ENCODE measurements at places on chromosomes 7 and 10.
A peak's percentile ranks its signal among the peaks of the same experiment; 100 is the strongest.

DNA sequence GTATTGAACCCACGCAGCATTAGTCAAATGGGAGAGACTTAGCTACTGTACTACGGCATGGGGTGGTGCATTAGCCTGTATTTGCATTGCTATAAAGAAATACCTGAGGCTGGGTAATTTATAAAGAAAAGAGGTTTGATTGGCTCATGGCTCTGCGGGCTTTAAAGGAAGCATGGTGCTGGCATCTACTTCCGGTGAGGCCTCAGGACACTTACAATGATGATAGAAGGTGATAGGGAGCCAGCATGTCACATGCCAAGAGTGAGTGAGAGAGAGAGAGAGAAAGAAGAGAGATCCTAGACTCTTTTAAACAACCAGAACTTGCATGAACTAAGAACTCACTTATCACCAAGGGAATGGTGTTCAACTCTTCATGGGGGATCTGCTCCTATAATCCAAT is 27.2 kb upstream of the CREB3L2 start:
- DNase-seq = no peak

GRCh38 chr7:151256410-151257045 is 8.0 kb upstream of the SMARCD3 start:
- no peak for DNase-seq

DNA sequence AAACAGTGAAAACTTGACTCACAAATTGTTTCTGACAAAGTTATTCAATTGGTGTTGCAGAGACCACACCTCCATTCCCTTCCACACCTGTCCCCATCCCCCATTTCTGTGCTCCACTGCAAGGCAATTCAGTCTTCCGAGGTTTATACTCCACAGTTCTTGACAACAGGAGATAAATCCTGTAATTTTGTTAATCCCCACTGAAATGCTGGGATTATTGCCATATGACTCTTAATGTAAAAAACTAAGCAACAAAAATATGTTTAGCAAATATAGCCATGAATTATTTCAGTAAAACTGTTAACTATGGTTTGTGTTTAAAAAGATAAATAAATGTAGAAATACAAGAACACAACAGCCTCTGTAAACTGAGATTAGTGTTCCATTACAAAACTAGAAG is 170.1 kb upstream of the SEMA3D start:
- no peak for DNase-seq

DNA sequence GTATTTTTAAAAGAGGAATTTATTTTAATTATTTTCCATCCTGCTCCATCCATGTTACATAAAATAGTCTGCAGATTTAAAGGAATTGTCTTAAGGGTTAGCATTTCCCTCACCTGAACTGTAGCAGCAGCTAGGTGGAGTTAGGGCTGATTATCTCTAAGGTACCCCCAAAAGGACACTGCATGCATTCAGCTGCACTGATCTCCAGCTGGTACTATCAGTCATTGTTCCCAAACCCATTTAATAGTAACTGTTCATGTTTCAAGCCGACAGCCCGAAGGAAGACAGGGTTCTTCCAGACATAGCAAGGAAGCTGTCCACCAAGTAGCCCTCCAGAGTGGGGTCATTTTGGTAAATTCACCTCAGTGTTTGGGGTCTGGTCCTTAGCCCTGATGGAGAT is 48.7 kb downstream of the FAM171A1 start:
- no peak for DNase-seq

GRCh38 chr7:45001826-45002225 is 1.8 kb downstream of the CCM2 start:
- no peak for DNase-seq

- no peak for DNase-seq
These were observed 25.7 kb downstream of the SUV39H2 start for GRCh38 chr10:14904316-14904732.

DNA sequence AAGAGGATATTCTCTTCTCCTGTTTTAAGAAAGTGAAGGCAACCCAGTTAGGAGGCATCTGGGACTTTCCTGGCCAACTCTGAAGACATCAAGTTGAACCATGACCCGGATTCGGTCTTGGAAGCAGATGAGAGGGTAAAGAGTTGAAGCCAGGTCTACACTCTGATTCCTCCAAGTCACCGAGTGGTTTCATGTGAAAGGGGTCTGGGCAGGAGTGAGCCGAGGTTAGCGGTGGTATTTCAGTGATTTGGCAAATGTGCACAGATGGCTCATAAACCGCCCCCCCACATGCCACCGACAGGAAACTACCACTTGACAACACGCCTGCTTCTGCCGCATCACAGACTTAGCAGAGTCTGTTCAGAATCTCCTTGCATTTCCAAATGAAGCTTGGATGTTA is 11.4 kb upstream of the REPIN1 start:
- DNase-seq = no peak

GRCh38 chr7:106464651-106465050 is 179.9 kb upstream of the NAMPT start:
- DNase-seq = no peak

DNA sequence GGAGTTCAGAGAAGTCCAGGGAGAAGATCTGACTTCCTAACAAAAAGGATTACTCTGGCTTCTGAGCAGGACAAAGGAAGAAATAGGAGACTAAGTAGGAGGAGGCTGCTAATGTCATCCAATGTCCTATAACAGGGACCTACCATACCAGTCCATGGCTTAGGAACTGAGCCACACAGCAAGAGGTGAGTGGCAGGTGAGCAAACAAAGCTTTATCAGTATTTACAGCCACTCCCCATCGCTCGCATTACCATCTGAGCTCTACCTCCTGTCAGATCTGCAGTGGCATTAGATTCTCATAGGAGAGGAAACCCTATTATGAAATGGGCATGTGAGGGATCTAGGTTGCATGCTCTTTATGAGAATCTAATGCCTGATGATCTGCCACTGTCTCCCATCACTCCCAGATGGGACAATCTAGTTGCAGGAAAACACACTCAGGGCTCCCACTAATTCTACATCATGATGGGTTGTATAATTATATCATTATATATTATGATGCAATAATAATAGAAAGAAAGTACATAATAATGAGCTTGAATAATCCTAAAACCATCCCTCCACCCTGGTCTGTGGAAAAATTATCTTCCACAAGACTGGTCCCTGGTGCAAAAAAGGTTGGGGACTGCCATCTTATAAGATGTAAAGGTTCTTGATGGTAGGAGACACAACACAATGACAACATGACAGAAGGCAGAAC is 487.4 kb downstream of the PLXDC2 start:
- no peak for DNase-seq

- no peak for DNase-seq
These were observed 8.4 kb upstream of the LMOD2 start for GRCh38 chr7:123647106-123647730.

- DNase-seq = no peak
These were observed 239.1 kb downstream of the KCNMA1 start for GRCh38 chr10:77398558-77398957.

GRCh38 chr7:7176406-7177043 is 5.8 kb upstream of the C1GALT1 start:
- no peak for DNase-seq

- DNase-seq = no peak
These were observed 988 bp upstream of the EN2 start for GRCh38 chr7:155456738-155457543.

- DNase-seq = no peak
These were observed 1.6 kb downstream of the FAM24A start for GRCh38 chr10:122911889-122912484.

- DNase-seq = no peak
These were observed 2.8 kb downstream of the DUSP5 start for GRCh38 chr10:110500515-110500905.

DNA sequence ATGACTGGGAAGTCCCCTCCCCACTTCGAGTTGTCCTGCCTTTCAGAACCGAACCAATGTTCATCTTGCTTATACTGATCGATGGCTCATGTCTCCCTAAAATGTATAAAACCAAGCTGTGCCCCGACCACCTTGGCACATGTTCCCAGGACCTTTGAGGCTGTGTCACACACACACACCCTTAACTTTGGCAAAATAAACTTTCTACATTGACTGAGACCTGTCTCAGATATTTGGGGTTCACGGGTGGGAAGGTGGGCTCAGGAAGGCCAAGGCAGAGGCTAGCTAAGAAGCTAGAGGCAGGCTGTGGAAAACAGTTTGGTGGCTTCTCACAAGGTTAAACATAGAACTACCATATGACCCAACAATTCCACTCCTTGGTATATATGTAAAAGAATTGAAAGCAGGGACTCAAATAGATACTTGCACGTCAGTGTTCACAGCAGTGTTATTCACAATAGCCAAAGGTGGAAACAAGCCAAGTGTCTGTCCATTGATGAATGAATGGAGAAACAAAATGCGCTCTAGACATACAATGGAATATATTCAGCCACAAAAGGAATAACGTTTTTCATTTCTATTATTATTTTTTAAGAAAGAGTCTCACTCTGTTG is 15.4 kb downstream of the PRF1 start:
- no peak for DNase-seq

DNA sequence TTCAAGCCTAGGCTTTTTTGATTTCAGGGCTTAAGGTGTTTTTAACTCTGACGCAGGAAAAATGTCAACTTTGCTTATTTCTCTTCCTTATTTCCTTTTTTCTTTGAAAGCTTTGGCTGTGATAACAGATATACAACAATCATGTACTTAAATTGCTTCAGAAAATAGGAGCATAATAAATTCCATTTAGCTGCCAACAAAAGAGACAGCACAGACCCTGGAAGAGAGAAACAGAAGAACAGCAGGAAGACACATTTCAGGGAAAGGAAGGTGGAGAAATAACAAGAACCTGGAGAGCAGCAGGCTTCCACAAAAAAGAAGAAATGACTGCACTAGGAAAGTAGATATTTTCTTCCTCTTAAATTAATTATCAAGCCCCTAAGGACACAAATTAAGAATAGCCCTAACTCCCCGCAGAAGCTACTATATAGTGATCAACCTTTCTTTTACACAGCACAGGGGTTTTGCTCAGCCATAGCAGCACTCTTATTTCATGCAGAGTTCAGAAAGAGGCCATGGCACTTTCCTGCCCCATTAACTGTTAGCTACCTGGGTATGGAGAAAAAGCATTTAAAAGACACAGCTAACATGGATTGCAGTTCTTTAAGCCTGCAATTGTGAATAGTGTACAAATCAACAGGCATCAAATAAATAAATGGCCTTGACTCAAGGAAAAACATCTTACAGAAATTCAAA is 61.5 kb downstream of the IQUB start:
- DNase-seq = no peak

GRCh38 chr7:23334482-23335056 is 35.4 kb downstream of the MALSU1 start:
- DNase-seq = peak; percentile 46

DNA sequence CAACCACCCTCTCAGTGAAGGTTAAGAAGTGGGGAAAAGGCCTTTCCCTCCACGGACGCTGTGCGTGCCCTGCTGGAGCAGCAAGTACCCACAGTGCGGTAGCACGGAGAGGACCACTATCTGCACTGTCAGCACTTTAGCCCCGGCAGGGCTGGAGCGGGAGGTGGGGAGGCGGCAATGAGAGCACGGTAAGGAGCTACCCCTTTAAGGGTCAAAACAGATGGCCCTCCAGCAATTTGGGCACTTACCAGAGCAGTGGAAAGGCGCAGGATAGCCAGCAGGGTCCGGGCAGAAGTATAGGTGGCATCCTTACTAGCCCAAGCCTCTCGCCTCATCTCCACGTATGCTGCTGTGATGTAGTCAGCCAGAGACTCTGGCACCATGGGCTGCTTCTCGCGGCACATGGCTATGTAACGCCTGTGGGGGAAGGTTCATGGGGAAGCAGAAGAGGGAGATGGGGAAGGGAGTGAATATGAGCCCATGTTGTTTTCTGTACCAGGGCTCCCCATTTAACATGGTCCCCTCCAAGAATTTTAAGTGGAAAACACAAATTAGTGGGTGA is 5.2 kb downstream of the COPS6 start:
- DNase-seq = no peak

GRCh38 chr7:102925976-102926782 is 13.4 kb downstream of the LRRC17 start:
- DNase-seq = no peak

- peak; percentile 87 for DNase-seq
These were observed at the start of gene COL1A2 for GRCh38 chr7:94394437-94395140. Gene COL1A2 (plus strand): TSS chr7:94394895. CDS start chr7:94395032, 137 bp downstream.

DNA sequence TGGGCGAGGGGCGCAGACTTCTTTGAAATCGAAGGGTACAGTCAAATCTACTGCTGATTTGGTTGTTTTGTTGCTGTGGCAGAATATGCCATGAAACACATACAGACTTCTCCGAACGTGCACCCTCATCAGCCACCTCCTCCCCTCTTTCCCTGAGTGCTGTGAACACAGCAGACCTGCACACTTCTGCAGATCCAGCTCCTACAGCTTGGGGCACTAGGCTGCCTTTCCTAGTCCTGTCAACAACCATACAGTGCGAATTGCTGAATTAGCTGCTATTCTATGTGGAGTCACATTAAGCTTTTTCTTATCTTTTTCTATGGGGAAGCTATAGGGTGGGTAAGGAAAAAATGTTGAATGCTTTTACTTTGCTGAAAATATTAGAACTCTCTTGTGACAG is 57.5 kb downstream of the COL17A1 start:
- DNase-seq = no peak

- no peak for DNase-seq
These were observed 1.3 kb upstream of the DAGLB start for GRCh38 chr7:6448943-6449543.

DNA sequence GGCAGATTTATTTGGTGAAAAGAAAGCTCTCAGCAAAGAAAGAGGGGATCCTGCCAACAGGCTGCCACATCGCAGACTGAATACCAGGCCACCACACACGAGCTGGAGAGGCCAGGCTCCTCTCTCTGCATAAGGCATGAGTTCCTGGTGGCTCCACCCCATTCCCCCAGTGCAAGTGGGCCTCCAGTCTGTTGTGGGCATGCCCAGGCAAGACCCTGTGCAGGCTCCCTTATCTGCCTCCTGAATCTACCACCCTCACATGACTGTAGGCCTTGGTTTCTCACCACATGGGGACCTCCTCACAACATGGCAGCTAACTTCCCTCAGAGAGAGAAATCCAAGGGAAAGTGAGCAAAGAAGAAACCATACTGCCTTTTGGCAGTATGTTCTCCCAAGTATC is 26.7 kb upstream of the CUL1 start:
- no peak for DNase-seq

GRCh38 chr7:92306153-92306552 is 60.4 kb downstream of the ANKIB1 start:
- no peak for DNase-seq

- no peak for DNase-seq
These were observed 89.6 kb downstream of the CACNB2 start for GRCh38 chr10:18229826-18230225.

DNA sequence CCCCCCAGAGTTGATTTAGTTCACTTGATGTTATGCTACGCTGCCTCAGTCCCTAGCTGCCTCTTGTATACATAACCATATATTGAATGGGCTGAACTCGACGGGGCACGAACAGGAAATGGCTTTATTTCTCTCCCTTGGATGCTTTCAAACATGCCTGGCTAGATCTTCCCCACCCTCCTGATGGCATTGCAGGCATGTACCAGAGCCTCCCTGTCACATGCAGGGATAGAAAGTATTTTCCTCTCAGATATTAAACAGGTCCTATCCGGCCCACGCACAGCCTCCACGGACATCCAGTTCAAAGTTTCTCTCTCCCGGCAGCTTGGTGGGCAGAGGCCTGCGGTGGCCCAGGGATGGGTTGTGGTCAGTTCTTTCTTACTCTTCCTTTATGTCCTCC is 422.1 kb downstream of the RPS24 start:
- DNase-seq = no peak

GRCh38 chr10:118680197-118680596 is 74.6 kb downstream of the CACUL1 start:
- DNase-seq = no peak

- no peak for DNase-seq
These were observed 121.7 kb downstream of the DOCK4 start for GRCh38 chr7:112084520-112084971.

GRCh38 chr7:133126422-133126821 is 44.5 kb upstream of the CHCHD3 start:
- no peak for DNase-seq

GRCh38 chr10:815338-816090 is 116.0 kb downstream of the LARP4B start:
- no peak for DNase-seq
